ENCODE measurements at places on chromosomes 2 and 18. TPM values are rescaled to one million over a fixed set of nuclear protein-coding genes. Genes with fewer than 3 reads are reported as not detected.

DNA sequence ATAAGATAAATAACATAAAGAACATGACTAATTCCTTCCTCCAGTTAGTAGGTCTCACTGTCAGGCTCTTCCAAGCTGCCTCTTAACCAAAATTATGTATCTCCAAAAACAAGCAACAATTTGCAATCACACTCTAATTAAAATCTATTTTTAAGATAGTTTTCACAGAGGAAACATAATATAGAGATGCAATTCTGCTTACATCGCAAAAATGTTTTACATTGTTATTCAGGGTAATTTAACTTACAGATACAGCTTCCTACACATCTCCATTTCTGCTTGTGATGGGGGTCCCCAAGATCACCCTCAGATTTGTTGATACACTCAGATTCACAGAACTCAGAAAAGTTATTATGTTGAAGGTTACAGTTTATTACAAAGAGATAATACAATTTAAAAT is 115.5 kb downstream of the DSC3 start:
- no peak for DNase-seq

DNA sequence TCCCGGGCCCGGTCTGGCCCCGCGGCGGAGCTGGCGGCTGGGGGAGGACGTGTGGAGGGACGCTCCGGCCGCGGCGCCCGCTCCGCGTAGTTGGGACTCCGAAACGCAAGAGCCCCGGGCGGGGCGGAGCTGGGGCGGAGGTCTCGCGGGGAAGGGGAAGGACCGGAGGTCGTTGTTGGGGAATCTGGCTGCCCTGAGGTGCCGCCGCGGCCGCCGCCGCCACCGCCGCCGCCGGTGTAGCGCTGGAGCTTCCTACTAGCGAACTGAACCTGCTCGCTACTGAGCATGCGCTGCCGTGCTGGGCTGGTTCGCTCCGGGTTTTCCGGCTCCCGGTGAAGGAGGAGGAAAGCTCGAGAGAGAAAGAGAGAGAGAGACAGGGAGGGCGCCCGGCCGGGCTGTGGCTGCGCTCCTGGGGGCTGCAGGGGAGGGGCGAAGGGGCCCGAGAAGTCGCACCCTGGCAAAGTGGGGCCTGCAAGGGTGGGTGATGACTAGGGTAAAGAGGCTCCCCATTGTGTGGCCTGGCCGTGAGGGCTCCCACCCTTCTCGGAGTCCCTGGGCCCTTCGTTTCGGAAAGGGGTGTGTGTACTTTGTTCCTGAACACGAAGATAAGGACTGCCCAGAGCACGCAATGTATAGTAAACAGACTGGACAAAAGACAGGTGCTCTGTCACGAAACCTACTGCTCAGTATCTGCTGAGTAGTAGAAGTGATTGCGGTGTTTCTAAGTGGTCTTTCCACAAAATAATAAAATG is at the start of gene SOS1:
Gene SOS1 (minus strand): TSS at position 281 of the 752 bp plus-strand sequence. CDS start 629 bp downstream, outside the sequence.
- peak; percentile 87 for DNase-seq

DNA sequence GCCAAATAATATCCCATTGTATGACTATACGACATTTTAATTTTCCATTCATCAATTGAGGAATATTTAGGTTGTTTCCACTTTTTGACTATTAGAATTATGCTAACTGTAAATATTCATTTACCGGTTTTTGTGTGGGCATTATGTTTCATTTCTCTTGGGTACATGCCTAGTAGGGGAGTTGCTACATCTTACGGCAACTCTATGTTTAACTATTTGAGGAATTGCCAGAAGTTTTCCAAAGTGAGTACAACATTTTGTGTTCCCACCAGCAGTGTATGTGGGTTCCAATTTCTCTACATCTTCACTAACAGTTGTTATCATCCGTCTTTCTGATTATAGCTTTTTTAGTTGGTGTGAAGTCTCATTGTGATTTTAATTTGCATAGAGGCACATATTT is 1.6 kb upstream of the KDSR start:
- DNase-seq = no peak

Gene ACOXL
- total RNA-seq = not detected

Gene EPAS1
- 10.3 TPM for total RNA-seq

DNA sequence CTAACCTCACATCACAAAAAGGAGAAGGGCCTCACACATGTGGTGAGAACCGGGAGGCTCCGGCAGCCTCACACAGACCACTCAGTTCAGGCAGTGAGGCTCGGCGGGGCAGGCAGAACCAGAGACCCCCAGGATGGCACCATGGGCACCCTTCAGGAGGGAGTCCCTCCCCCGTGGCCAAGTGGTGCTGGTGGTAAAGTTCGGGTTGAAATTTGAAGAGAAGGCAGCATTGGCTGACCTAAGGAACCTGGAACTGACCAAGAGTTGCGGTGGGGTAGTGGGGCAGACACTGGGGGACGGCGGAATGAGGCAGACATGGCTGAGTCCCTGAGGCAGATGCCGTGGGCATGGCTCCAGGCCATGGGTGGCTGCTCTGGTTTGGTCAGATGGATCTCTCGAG is 239.3 kb upstream of the MYT1L start:
- no peak for DNase-seq

Gene IL1RN
- 2.3 TPM for total RNA-seq

DNA sequence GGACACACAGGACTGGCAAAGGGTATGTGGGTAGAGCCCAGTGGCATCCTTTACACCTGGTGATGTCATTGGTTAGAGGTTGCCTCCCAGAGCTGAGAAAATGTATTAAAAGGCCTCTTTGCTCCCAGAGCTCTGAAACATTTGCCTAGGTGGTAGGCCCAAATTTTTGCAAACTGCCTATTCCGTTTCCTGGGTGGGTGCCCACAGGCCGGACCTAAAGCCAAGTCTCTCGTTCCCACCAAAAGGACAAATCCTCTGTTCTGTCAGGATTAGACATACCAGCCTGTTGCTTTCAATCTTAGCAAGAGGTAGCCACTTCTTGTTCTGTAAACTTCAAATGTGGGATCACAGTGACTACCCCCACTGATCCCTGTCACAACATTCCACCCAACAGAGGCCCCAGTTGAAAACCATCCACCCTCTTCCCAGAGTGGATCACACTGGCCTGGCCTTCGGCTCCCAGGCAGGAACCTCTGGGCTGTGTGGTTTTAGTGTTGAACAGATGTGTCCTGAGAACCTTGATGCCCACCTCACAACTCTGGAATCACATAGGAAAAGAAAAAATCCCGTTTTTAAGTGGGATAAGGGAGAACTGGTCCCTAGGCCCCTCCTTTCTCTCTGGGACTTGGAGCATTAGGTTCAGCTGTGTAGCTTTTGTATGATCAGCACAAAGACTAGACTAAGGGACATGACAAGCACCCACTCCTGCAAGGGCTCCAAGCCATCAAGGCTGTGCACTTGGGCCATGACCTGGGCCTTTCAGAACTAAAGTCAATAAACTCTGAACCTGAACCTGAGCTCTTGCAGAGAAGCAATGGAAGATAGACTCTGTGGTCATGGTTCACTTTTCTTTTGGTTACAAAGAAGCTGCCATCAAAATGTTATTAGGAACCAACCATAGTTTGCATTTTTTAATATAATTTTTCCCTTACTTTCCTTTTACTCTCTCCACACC is 211.3 kb downstream of the CYP26B1 start:
- DNase-seq = no peak

Gene CEBPZ
- 67.6 TPM for total RNA-seq

- no peak for DNase-seq
Measured at GRCh38 chr2:108226564-108226963, 13.2 kb upstream of the SULT1C3 start.

Gene MC2R
- not detected for total RNA-seq

- no peak for DNase-seq
Measured at GRCh38 chr18:35345950-35346349, 1.7 kb upstream of the ZNF24 start.

DNA sequence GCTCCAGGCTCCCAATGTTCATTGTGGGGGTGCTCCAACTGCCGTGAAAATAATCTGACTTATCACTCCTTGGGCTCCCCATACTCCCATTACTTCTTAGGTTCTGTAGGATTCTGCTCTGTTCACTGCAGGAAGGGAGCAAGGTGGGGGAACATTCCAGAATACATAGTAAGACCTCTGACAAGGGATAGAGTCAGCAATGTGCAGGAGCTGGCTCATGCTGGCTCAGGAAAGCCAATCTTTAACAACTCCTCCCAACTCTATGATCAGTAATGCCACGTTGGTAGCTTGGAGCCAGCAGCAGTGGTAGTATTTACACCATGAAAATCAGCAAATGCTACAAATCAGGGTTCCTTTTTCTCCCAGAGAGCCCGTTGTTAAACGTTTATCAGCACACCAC is 44.4 kb downstream of the FECH start:
- no peak for DNase-seq

Gene FSHR
- total RNA-seq = not detected

Gene HOXD13
- total RNA-seq = not detected

Gene ASB18
- not detected for total RNA-seq

DNA sequence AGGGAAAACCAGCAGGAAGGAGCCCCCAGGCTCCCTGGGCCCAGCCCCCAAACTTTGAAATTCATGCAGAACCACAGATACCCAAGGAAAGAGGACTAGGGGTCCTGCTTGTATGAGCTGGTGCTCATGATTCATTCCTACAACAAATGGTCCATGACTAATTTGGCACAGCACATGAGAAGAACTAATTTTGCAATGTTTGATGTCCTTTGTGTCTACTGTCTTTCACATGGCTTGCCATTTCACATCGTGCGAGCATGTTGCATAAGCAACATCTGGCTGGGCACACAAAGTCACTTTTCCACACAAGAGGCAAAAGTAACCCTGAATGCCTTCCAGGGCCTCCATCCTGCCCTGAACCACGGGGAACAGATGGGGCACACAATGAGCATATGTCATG is 149.6 kb upstream of the APCDD1 start:
- no peak for DNase-seq

GRCh38 chr18:402129-402528 is 98.4 kb downstream of the COLEC12 start:
- DNase-seq = no peak

GRCh38 chr2:56155188-56155587 is 28.6 kb upstream of the CCDC85A start:
- no peak for DNase-seq

Gene PPM1B
- total RNA-seq = 78.8 TPM

DNA sequence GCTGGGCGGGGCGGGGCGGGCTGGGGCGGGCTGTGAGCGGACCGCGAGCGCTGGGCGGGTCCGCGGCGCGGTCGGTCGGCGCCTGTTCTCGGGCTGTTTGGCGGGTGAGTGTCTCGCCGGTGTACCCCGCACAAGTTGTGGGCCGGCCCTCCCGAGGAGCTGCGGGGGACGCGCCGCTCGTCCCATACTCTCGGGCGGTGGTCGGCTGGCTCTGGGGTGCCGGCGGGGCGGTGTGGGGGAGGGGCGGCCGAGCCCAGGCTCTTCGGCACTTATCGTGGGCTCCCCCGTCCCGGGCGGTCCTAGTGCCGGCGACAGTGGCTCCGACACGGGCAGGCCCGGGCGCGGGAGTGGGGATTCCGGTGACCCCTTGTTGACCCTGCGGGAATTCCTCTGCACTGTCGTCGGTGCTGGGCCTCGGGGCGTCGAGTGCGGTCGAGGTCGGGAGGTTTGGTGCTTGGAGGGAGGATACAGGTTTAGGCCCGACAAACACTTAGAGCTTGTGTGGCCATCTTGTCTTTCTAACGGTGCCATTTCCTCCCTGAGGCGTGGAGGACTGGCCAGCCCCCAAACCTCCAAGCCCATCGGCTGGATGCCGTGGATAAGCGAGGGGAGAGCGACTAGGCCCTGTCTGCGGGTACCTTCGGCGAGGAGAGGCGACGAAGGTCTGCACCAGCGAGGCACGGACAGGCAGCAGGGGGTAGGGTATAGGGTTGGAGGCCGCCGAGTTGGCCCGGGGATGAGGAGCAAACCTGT is at the start of gene SEPTIN2:
Gene SEPTIN2 (plus strand): TSS at position 47 of the 753 bp plus-strand sequence. CDS start 8,308 bp downstream, outside the sequence.
- peak; percentile 90 for DNase-seq

Gene ALKAL2
- total RNA-seq = 0.49 TPM

GRCh38 chr2:108243566-108243965 is 3.8 kb downstream of the SULT1C3 start:
- no peak for DNase-seq

Gene DNAJC5G
- total RNA-seq = not detected

Gene CHN1
- 0.81 TPM for total RNA-seq

Gene EVA1A
- not detected for total RNA-seq

Gene CLK1
- total RNA-seq = 471 TPM

Gene EIPR1
- 27.3 TPM for total RNA-seq

GRCh38 chr2:235116885-235117492 is 165.2 kb downstream of the SH3BP4 start:
- DNase-seq = no peak

DNA sequence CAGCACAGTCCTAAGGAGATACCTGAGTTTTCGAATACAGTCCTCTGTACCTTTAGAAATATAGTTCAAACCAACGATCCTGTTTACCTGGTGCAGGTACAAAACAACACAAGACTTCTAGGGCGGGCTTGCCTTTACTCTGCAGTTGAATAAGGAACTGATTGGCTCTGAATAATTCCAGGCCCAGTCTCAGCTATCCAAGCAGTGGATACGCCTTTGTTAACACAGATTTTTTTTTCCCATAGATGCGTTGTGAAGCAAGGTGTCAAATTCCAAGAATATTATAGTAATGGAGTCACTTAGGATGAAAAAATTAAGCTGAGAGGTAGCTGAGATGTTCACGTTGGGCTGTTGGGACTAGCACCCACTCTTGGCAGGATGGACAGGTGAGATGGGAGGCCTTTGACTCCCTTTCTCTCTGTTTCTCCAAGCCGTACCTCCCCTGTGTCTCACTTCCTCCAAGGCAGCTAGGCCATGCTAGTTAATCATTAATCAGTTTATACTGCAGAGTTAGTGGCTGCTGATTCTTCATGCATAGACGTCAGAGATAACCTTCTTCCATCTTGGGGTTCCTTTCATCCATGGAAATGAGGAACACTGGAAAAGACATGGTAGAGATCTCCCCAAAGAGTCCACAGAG is 380.8 kb upstream of the ACVR2A start:
- no peak for DNase-seq

DNA sequence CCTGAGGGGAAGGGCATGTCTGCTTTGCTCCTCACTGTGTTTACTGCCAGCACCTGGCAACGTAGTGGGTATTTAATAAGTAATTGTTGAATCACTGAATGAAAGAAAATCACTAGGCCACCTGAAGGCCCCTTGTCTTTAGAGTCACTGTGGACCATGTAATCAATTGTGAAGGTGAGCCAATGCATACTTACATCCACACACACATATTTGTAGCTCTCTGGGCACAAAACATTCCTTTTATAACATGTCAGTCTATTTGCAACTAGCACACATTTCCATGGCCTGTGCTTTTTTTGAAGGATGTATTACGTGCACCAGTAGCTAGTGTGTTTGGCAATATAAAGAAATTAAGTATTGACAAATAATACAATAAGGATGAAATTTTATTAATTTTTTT is 11.2 kb downstream of the ATP8B1 start:
- no peak for DNase-seq

DNA sequence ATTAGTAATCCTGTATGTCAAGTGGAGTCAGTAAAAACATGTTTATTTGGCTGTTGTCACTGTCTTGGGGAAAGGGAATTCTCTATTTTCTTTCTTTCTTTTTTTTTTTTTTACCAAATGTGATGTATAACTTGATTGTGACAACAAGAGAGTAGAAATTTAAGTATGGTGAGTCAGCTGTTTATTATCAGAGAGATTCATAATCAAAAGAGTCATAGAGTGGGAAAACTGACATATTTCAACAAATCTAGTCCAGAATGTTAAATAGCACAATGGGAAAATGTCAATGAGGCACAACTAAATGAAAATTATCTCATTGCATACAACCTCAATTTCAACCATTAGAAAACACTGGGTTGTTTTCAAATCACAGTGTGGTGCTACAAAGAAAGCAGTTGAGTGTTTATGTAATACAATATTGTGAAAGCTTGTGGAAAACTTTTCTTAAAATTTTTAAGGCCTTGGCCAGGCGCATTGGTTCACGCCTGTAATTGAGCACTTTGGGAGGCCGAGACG is 111.9 kb upstream of the DTNA start:
- no peak for DNase-seq

Gene CLIP4
- 48.7 TPM for total RNA-seq
